ENCODE measurements at places on chromosomes 2 and 18.

DNA sequence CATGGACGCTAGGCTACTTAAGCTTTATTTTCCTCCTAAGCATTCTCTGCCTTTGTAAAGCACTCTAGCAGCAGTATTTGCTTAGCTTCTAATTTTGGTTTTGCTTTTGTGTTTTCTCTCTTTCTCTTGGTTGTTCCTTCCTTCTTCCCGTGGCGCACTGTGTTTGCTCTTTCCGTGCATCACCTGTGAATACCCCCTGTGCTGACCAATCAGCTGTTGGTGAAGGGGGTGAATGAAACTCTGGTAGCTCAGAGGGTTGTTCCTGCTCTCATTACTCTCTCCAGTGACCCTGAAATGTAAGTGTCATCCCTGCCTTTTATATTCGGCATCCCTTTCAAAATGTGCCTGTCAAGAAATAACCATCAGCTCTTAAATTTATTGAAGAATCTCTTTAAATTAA lies 45.5 kb upstream of the TNFRSF11A start:
- H3K4me1 ChIP-seq: no peaks in the 10 kb centered on the region
- H3K4me3 ChIP-seq: no peak overlapping the region
- DNase-seq: no peak
- no peaks in the 10 kb centered on the region for H3K27me3 ChIP-seq
- H3K36me3 ChIP-seq: no peaks in the 10 kb centered on the region

DNA sequence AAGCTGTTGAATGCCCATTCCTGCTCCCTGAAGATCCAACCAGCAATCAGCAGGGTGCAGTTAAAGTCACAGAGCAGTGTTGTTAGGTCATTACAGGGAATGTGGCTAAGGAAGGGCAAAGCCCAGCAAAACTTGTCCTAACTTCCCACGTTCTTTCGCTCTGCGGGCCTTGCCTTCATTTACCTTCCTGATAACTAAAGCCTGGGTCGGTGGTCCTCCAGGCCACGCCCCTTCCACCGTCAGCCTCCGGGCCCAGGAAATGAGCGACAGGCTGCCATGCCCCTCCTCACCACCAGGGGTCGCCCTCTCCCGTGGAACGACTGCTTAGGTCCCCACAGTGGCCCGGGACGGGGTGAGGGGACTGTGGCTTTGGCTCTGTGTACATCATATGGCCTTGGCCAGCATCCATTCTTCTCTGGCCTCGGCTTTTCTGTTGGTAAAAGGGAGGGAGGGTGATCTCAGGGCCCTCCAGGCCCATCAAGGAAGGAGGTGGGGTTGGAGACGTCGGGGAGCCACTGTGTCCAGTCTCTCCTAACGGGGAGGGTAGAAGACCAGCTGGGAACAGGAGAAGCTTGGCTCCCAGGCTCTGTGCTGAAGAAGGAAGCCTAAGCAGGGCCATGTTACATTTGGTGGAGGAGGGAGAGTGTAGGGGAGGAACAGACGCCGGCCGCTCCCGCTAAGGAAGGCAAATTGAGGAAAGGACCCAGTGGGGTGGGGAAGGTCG lies 2.2 kb downstream of the SH2D6 start:
- peaks cover 56% of the 10 kb centered on the region for H3K4me1 ChIP-seq
- peak; percentile 91 for DNase-seq
- peak overlapping the region; percentile 98 for H3K27ac ChIP-seq
- no peak overlapping the region for H3K4me3 ChIP-seq

DNA sequence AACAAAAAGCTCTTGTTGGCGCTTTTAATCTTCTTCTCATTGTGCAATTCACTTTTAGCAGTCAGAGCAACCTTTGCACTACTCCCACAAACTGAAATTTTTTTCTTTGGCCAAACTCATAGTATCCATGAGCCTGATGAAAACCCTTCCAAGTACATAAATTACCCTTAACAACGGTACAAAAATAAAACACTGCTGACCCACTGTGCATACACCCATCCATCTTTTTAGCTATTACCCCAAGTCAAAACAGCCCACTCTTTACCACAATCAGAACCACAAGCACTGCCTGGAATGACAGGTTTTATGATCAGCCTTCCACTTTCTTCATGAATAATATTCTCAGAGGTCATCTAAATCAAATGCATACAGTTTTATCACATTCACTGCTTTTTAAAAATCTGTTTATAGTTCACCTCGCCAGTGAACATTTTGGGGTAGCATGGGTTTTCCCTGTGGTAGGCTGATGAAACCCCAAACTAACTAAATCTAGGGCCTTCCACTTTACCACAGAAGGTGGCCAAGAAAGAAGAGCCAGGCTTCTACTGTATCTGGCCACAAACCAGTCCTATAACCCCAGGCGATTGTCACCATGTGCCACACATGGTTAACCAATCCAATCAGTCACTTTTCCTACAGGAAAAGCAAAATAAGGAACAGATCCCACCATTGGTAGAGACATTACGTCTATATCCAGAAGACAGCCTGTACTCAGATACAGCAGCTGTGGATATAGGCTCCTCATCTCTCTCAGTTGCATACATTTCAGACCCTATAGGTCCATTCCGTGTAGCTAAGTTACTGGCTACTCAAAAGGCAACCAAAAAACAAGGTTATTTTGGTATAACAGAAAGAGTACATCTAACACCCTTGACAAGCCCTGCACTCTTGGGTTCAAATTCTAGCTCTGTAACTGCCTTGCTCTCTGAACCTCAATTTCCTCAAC lies 171.3 kb downstream of the THADA start:
- peaks cover 39% of the 10 kb centered on the region for H3K4me1 ChIP-seq
- no peaks in the 10 kb centered on the region for H3K36me3 ChIP-seq
- H3K27ac ChIP-seq: no peak overlapping the region
- DNase-seq: no peak
- no peaks in the 10 kb centered on the region for H3K27me3 ChIP-seq

DNA sequence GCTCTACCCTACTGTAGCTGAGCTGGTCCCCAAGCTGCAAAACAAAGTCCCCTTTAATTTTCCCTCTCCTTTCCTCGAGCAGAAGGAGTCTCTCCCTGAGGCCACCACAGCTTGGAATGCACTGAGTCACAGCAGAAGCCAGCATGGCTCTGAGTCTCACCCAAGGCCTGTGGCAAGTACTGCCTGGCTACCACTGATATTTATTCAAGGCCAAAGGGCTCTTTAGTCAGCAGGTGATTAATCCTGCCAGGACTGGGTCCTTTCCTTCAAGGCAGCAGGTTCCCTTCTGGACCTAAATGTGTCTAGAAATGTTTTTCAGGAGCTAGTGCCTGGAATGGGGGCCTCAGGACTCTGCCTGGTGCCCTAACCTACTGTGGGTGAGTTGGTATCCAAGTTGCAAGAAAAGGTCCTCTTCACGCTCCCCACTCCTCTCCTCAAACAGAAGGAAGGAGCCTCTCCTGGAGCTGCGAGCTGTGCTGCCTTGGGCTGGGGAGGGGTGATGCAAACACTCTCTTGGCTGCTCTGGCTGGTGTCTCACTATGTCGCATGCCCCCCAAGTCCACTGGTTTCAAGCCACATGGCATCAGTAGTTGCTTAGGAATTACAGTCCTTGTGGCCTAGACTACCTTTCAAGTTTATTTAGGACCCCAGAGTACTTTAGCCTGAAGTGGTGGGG lies 53.4 kb downstream of the CD28 start:
- H3K36me3 ChIP-seq: no peaks in the 10 kb centered on the region
- no peak overlapping the region for H3K27ac ChIP-seq
- no peaks in the 10 kb centered on the region for H3K4me1 ChIP-seq
- no peak overlapping the region for H3K4me3 ChIP-seq

- no peak overlapping the region for H3K27ac ChIP-seq
- H3K27me3 ChIP-seq: no peaks in the 10 kb centered on the region
- DNase-seq: no peak
Observed at GRCh38 chr2:73700661-73701447, 36.3 kb downstream of the TPRKB start.

DNA sequence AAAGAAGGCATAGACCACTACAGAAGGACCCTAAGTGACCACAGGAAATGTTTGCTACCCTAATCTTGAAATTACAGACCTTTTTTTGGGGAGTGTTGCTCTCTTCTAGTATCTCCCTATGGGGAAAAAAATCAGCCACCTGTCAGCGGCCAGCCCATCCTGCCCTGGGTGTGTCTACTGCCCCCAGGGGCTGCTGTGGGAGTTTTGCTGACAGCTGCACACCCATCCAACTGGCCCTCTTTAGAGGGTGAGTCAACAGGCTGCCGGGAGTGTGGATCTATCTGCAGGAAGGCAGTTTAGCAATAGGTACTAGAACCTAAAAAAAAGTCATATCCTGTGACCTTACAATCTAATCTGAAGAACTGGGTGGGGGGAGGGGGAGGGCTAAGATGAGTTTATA lies 796 bp upstream of the DYSF start:
- no peaks in the 10 kb centered on the region for H3K36me3 ChIP-seq
- peaks cover 6% of the 10 kb centered on the region for H3K4me1 ChIP-seq
- DNase-seq: peak; percentile 19
- no peak overlapping the region for H3K27ac ChIP-seq
- no peaks in the 10 kb centered on the region for H3K27me3 ChIP-seq

GRCh38 chr2:150522269-150522668 lies 34.8 kb upstream of the RND3 start:
- H3K27ac ChIP-seq: no peak overlapping the region
- no peak for DNase-seq
- no peak overlapping the region for H3K4me3 ChIP-seq
- no peaks in the 10 kb centered on the region for H3K36me3 ChIP-seq
- H3K27me3 ChIP-seq: no peaks in the 10 kb centered on the region

DNA sequence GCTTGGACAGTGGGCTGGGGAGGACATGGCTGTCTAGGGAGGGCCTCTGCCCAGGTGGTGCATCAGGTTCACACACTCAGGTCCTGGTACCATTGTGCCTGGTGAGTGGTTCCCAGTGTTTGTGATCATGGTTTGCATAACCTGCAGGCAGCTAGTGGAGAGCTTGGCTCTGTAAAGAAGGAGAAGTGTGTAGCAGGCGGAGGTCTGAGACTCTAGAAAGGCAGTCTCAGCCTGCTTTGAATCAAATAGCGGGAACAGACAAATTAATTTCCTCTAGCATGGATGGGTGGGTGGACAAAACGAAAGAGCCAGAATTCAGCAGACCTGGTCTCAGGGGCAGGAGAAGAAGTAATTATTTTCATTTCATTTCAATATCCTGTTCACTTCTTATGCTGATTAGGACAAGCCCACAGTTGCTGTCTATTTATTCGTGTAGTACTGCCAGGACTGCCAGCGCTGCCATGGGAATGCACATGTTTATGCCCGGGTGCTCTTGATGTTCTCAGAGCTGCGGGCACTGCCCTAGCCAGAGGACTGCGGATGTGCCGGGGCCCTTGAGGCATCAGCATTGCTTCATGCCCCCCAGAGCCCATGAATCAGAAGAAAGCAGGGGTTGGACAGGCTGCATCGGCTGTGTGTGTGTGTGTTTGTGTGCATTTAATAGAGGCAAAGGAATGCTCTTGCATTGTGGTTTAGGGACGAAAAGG lies 45.4 kb upstream of the DLX2 start:
- H3K4me3 ChIP-seq: no peak overlapping the region
- H3K27me3 ChIP-seq: no peaks in the 10 kb centered on the region
- no peak for DNase-seq
- no peaks in the 10 kb centered on the region for H3K36me3 ChIP-seq
- no peak overlapping the region for H3K27ac ChIP-seq

DNA sequence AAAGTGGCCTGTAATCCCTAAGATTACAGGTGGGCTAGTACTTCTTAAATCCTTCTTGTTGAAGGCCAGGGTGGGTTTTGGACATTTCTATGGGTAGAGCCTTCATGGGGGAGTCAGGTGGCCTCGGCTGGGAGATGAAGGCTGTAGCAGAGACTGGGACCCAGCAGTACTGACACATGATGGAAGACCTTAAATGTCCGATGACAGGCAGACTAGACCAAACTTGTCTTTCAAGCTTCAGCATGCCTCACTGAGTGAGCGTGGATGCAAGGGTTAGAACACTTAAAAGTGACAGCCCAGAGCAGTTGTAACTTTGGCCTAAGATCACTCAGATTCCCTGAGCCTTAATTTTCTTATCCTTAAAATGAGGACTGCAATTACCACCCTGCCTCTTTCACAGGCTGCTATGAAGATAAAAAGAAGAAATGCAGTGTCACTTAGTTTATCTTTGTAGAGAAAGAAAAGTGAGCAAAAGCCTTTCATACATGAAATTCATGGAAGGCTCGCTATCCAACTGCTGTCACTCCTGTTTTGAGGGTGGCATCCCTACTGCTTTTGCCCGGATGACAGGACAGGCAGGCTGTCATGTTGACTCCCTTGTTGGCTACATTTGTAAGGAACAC lies 19.5 kb downstream of the PLEK start:
- H3K36me3 ChIP-seq: no peaks in the 10 kb centered on the region
- H3K27ac ChIP-seq: no peak overlapping the region
- no peak for DNase-seq
- H3K27me3 ChIP-seq: no peaks in the 10 kb centered on the region

- no peak for DNase-seq
- no peak overlapping the region for H3K27ac ChIP-seq
- no peaks in the 10 kb centered on the region for H3K27me3 ChIP-seq
Observed at GRCh38 chr2:127565261-127566138, 30.0 kb downstream of the MYO7B start.

- peak; percentile 92 for DNase-seq
- no peaks in the 10 kb centered on the region for H3K36me3 ChIP-seq
- peak overlapping the region; percentile 94 for H3K27ac ChIP-seq
- H3K4me1 ChIP-seq: peaks cover 14% of the 10 kb centered on the region
- no peak overlapping the region for H3K4me3 ChIP-seq
- H3K27me3 ChIP-seq: no peaks in the 10 kb centered on the region
Observed at GRCh38 chr2:98869272-98869641, 66.8 kb downstream of the CRACDL start.

Measured in thyroid gland (tissue), 4 donors.